ENCODE measurements at places on chromosomes 7 and 10.

GRCh38 chr7:40234046-40234445 is 99.2 kb downstream of the SUGCT start:
- DNase-seq = no peak

- no peak for DNase-seq
Observed at GRCh38 chr7:77327932-77328628, 88.1 kb downstream of the GSAP start.

GRCh38 chr7:22387583-22387982 is 30.6 kb upstream of the RAPGEF5 start:
- DNase-seq = peak; percentile 28

DNA sequence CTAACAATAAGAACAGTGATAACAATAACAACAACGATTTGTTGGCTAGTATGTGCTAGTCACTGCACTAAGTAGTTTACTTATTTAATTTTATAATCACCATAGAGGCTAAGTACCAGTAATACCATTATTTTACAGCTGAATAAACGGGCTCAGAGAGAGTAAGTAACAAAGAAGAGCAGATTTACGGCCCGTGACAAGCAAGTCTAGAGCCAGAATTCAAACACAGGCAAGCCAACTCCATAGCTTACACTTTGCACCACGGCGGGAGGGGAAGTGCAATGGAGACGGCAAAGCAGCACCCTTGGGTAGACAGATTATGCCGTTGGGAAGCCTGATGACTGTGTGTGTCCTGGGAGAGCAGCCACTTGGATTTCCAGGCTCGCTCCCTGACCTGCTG is 1.2 kb upstream of the OR6V1 start:
- no peak for DNase-seq

GRCh38 chr7:41887416-41887815 is 184.5 kb upstream of the INHBA start:
- DNase-seq = no peak

- DNase-seq = no peak
Observed at GRCh38 chr7:140639366-140640053, 1.1 kb downstream of the DENND2A start.

GRCh38 chr7:46461334-46461777 is 540.3 kb upstream of the IGFBP3 start:
- DNase-seq = no peak

DNA sequence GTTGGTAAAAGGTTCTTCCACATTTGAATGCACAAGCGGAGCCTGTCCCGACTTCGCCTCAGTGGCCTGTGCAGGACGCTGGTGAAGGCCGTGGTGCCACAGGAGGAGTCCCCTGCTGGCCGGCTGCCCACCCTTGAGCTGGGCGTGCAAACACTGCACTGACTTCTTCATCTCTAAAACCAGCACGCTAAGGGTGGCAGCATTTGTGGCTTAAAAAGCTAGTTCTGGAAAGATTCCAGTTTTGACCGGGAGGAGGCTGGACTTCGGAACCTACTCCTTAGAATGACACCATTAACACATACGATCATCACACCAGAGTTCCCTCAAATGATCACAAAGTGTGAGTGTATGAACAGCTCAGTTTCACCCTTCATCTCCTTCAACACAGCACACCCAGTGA is 102.4 kb downstream of the SMURF1 start:
- DNase-seq = no peak

- DNase-seq = peak; percentile 87
Observed at GRCh38 chr10:79067241-79068202, 1.2 kb upstream of the ZMIZ1 start.

GRCh38 chr7:20217193-20217948 is at the start of gene MACC1:
TSS of gene MACC1 (minus strand) at chr7:20217384. CDS start at chr7:20161862, 55,522 bp downstream.
- no peak for DNase-seq

DNA sequence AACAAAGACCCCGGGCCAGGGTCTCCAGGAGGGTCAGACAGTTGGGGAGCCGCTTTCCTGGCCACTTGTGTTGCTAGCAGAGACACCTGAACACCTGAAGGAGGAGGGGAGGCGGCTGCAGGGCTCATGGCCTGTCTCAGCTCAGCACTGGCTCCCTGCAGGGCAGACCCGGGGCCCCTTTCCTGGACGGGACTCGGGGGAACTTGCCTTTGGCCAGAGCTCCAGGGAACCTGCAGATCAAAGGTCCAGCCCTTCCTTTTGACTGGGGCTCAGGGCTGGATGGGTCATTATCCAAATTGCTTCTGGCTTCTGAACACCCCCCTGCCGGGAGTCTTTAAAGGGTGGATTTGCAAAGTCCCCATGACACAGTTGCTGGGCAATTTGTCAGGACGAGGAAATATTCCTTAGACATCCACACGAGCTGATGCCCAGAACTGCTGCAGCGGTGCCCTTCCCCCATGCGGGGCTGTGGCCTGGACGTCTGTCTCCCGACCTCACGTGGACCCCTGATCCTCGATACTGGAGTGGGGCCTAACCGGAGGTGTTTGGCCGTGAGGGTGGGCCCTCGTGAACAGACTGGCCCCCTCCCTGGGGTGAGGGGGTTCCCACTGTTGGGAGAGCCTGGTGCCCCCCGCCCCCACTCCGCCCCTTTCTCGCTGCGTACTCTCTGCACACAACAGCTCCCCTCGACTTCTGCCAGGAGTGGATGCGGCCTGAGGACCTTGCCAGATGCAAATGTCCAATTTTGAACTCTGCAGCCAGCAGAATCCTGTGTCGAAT is 194.3 kb downstream of the ELFN1 start:
- DNase-seq = no peak

- no peak for DNase-seq
Observed at GRCh38 chr7:106100863-106101629, 11.1 kb downstream of the SYPL1 start.

DNA sequence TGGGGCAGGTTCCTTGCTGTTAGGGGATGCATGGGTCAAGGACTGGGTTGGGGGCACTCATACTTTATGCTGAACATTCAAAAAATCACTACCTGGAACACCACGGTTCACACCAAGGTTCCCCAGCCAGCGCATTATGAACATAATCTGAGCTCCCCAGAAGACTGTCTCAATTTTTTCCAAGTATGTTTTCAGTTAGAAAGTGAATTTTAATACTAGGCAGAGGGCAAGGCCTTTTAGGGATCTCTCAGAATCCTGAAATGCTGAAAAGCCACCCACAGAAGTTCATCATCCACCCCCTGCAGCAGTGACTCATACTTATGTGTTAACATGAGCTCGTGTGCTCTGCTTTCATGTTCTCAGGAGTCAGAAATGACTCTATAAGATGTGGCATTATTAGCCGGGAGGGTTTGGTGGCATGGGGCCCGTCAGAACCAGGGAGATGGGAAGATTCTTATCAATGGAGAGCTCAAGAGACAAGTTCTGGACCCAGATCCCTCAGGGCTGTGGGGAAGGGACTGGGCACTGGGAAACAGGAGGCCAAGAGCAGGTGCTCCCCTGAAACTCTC is 185.2 kb upstream of the ITGB1 start:
- DNase-seq = no peak

- DNase-seq = no peak
Observed at GRCh38 chr10:70885931-70886903, 2.1 kb downstream of the PCBD1 start.
